DMS79 treated with DMSO at 0.1 percent for 48 hours (cell line): ENCODE measurements at places on chromosomes 13 and 19.

- DNase-seq, result peak; percentile 75
These were observed 51.5 kb upstream of the MRI1 start for GRCh38 chr19:13712767-13713201.

GRCh38 chr19:56217039-56217949, 15.2 kb downstream of the ZSCAN5C start:
- DNase-seq, result no peak

- no peak for DNase-seq
These were observed 121.1 kb upstream of the TSHZ3 start for GRCh38 chr19:31470229-31470939.

- no peak for DNase-seq
These were observed 58.8 kb downstream of the RYR1 start for GRCh38 chr19:38492181-38492813.

GRCh38 chr19:48964205-48965039, 687 bp upstream of the FTL start:
- peak; percentile 37 for DNase-seq

DNA sequence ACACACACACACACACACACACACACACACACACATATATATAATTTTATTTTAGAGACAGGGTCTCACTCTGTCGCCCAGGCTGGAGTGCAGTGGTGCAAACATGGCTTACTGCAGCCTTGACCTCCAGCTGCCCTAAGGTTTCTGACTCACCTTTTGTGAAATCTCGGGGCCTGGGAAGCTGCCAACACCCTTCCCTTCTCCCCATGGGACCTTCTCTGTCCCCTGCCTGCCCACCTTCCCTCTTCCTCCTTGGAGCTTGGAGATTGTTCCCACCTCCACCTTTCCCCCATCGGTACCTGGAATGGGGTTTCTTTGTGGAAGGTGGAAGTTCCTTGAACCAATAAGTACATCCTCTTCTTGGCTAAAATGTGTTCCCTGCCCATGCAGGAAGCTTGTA, 6.3 kb downstream of the ARRDC5 start:
- no peak for DNase-seq

DNA sequence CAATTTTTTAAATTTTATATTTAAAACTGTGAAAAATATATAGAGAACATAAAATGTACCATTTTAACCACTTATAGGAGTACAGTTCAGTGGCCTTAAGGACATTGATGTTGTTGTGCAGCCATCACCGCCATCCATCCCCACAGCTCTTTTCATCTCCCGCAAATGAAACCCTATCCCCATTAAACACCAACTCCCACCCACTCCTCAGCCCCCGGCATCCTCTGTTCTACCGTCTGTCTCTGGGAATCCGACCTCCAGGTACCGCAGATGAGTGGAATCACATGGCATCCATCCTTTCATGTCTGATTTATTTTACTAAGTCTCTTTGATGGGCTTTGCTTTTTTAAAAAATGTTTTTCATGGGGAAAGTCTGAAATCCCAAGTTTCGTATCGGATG, 23.8 kb upstream of the SMIM17 start:
- no peak for DNase-seq

DNA sequence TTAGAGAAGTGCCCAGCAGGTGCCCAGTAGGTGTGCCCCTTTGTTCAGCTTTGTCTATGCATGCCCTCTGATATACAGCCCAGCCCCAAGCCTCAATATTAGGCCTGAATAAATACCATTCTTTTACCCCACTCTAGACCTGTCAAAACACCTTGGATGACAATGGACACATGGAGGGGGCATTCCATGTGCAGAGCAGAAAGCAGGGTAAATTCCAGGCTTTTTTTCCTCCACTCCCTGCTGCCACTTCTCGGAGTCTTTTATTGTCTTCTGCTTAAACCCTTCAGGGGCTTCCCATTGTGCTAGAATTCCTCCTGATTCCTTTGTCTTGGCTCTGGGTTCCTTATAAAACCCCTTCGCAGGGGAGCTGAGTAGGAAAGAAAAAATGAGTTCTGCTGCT, 5.8 kb upstream of the FRY start:
- DNase-seq, result no peak

DNA sequence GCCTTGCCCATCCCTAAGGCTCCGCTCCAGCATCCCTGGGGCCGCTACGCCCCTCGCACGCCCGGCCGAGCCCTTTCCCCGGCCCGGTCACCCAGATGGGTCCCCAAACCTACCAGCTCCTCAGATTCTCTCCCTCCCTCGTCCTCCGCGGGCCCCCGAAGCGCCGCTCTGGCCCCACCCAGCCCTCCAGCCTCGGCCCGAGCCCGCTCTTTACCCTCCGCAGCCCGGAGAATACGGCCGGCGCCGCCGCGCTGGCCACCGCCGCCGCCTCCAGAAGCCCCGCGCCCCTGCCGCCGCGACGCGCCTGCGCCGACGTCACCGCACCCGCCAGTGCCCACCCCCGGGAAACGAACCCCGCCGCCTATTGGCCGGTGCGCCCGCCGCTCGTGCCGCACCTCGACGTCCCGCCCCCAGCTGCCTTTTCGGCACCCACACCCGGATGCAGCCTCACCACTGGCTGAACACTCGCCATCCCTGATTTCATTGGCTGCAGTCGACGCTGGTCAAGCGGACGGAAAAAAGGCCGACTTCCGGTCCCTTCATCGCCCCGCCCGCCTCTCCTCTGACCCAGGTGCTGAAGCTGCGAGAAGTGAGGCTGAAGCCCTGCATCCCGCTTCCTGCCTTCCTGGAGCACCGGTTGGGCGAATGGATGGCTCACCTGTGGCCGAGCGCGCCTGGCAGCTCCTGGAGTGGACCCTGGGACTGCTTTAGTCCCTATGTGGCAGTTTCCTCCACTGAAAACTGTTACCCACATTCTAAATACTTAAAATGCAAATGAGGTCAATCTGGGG, at the start of gene DAPK3:
Gene DAPK3 (minus strand): TSS at position 292 of the 791 bp plus-strand sequence. CDS start 1,364 bp downstream, outside the sequence.
- peak; percentile 97 for DNase-seq

DNA sequence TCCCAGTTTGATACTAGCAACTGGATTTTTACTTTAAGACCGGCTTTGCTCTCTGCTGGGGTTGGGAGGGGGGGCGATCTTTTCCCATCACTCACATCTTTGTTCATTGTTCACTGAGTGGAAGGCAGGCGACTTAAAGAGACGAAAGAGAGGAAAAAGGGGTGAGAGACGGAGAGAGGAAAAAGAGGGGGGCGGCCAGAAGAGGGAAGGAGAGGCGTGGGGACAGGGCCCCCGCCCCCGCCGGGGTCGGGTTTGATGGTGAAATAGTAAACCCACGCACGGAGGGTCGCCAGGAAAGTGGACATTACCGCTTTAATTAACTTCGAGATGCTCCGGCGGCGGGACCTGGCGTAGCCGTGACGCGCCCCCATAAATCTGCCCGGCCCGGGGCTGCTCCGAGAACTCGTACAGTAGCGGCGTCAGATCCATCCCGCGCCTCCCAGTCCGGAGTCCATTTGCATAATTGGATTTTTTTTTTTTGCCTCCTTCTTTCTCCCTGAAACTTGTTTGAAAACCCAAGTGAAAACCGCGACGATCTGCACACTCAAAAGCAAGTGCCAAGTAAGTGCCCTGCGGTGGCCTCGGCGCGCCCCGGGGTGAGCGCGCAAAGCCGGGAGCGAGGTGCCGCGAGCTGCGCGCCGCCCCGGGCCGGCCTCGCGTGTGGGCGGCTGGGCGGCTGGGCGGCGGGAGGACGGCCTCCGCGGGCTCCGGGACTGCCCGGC, 143.9 kb upstream of the ZNF536 start:
- DNase-seq, result peak; percentile 46

DNA sequence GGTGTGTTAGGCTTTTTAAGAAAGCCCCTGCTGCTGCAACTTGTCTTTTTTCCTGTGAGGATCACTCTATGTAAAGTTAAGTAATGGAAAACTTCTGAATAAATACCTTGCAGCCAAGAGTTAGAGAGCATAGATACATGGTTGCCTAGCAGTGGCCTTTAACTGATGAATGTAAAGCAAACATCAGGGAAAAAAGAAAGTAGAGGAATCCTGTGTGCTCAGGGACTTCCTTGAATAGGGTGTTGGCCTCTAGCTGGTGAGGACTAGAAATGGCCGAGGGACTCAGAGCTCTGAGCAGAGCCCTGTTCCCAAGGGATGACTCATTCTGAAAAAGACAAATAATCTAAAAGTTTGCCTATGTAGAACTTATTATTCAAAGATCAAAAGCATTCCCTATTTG, 135.7 kb downstream of the MIPEP start:
- no peak for DNase-seq

GRCh38 chr13:31416066-31416465, 216.3 kb downstream of the B3GLCT start:
- DNase-seq, result no peak

DNA sequence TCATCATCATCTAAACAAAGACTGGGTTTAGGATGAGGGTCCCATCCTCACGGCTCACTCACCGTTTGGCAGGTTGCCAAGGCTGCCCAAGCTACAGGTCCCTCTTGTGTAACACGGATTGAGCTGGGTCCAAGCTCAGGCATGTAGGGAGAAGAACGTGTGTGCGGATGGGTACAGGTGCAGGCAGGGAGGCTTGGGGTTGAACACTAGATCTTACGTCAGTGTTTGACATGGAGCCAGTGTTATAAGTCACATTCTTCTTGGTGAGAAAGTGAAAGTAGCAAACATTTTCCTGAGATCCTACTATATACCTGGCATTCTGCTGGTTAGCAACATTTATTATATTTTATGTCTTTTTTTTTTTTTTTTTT, 136.8 kb upstream of the RNF113B start:
- DNase-seq, result no peak

DNA sequence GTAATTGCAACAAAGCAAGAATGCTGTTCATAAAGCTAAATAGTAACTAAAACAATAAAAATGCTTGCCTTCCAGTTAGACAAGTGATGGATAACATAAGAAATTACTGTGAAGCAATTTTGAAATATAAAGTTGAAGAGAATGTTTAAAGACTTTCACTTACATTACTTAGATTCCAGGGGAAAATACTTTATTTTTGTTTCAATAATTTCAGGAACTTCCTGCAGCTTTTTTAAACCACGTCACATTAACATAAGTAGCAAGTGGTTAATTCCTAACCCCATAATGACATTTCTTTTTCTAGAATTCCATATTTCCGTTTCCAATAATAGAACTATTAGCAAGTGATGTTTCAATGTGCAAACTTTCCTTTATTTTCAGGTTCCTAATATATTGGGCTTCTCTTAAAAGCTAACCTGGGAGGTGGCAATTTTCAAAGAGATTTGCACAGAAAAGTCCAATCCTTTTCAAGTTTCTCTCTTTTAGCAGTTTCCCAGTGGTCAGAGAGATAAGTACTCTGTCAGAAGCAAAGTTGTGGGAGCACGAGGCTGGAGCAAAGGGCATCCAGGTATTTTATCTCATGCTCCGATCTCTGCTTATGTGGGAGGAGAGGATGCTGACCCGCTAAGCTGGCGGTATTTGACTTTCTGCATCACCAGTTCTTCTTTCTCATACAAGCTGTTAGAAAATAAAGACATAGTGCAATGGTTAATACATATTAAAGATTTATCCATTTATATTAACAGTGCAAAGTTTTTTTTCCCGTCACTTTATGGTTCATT, 1025.3 kb downstream of the EFNB2 start:
- DNase-seq, result no peak

DNA sequence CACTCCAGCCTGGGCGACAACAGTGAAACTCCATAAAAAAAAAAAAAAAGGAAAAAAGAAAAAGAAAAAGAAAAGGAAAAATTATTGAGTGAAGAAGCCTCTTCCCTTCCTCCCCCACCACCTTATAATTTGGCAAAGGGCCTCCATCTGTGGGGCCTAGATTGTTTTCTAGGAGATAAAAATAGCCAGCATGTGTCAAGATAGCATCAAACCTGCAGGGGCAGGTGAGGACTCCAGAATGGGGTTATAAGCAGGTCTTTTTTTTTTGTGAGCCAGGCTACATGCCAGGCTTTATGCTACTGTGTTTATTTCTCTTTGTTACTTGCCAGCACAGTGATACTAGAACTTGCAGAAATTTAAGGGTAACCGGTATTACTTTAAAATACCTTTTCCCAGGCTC, 11.7 kb upstream of the TRIM13 start:
- DNase-seq, result no peak

DNA sequence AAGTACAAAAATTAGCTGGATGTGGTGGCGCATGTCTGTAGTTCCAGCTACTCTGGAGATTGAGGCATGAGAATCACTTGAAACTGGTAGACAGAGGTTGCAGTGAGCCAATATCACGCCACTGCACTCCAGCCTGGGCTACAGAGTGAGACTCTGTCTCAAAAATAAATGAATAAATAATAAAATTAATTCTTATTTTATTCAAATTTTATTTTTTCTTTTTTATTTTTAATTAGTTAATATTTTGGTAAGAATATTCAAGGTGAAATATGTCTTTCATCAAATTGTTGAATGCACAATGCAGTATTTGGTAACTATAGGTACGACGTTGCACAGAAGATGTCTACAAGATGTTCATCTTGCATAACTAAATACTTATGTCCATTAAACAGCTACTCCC, 110.6 kb upstream of the ATXN8OS start:
- DNase-seq, result no peak

- peak; percentile 20 for DNase-seq
These were observed 23.7 kb downstream of the SLC6A16 start for GRCh38 chr19:49301165-49301865.

- no peak for DNase-seq
These were observed 246.1 kb downstream of the UQCRFS1 start for GRCh38 chr19:28966737-28967399.

GRCh38 chr13:22736084-22736767, 444.6 kb upstream of the SGCG start:
- DNase-seq, result no peak

DNA sequence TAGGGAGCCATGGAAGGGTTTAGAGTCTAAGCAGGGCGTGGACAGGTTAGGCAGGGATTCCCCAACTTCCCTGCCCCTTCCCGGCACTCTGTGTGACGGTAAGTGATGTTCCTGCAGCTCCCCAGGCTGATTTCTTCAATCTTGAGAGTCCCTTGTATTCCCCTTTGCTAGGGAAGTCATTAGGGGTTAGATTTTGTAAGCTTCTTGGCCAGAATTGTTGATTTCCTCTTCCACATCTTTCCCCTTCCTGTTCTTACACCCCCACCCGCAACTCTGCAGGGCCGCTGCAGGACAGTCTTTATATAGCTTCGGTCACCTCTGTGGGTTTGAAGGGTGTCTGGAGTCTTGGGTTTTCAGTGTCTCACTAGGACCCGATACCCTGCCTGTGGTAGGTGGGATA, 10.6 kb upstream of the ADGRE1 start:
- no peak for DNase-seq

DNA sequence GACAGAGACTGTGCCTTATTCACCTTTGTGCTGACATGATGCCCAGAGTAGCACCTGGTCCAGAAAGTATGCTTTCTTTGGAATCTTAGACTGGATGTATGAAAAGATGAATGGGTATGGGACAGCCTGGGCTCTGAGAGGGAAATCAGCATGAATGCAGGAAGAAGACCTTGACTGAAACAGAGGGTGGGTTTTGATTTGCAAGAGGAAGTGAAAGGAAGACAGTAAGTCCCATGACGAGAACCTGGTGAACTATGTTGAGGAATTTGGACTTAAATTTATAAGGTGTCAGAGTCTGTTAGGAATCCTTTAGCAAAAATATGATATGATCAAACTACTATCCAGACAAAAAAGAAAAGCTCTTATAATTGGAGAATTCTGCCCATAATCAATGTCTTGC, 301.9 kb downstream of the SPRY2 start:
- DNase-seq, result no peak

- DNase-seq, result no peak
These were observed 19.0 kb downstream of the C2CD4C start for GRCh38 chr19:389935-390289.

- no peak for DNase-seq
These were observed 6.7 kb downstream of the ZNF708 start for GRCh38 chr19:21322528-21322927.

GRCh38 chr13:99929866-99930265, 41.7 kb downstream of the ZIC5 start:
- no peak for DNase-seq
